ENCODE measurements at places on chromosomes 7 and 10. TPM values are rescaled to one million over a fixed set of nuclear protein-coding genes. Genes with fewer than 3 reads are reported as not detected.

GRCh38 chr7:12315049-12315448 lies 88.6 kb downstream of the VWDE start:
- no peak for DNase-seq
- no peaks in the 10 kb centered on the region for H3K4me1 ChIP-seq
- no peak overlapping the region for H3K27ac ChIP-seq
- no peaks in the 10 kb centered on the region for H3K36me3 ChIP-seq
- H3K27me3 ChIP-seq: no peaks in the 10 kb centered on the region

Gene ADAM12
- total RNA-seq: 0.19 TPM

DNA sequence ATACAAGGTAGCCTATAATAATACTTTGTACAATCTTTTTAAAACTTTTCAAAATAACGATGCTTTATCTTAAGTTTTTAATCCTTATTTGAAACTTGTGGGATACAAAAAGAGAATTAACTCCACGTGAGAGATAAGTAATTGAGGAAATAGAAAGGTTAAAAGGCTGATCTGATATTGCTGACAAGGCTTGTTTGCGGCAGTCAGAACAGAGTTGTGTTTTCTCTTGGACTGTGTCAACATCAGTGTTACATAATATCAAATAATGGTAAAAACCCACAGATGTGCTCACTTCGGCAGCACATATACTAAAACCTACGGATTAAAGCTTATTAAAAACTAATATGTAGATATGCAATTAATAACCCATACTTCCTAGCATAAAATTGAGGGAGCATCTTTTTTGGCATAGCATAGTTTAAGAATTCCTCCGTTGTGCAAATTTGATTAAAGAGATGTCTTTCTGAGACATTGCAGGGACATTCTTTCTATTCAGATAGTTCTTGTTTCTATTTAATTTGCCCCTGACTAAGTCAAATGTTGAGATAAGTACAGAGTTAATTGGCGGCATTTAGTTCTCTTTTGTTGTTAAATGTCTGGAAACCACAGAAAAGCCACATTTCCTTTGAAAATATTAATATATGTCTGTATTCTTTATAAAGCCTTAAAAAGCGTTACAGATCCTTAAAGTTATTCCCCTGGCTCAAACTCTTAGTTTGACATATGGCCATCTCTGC lies 63.3 kb downstream of the FAM185A start:
- no peaks in the 10 kb centered on the region for H3K27me3 ChIP-seq
- H3K4me3 ChIP-seq: no peak overlapping the region
- DNase-seq: no peak
- H3K4me1 ChIP-seq: no peaks in the 10 kb centered on the region

DNA sequence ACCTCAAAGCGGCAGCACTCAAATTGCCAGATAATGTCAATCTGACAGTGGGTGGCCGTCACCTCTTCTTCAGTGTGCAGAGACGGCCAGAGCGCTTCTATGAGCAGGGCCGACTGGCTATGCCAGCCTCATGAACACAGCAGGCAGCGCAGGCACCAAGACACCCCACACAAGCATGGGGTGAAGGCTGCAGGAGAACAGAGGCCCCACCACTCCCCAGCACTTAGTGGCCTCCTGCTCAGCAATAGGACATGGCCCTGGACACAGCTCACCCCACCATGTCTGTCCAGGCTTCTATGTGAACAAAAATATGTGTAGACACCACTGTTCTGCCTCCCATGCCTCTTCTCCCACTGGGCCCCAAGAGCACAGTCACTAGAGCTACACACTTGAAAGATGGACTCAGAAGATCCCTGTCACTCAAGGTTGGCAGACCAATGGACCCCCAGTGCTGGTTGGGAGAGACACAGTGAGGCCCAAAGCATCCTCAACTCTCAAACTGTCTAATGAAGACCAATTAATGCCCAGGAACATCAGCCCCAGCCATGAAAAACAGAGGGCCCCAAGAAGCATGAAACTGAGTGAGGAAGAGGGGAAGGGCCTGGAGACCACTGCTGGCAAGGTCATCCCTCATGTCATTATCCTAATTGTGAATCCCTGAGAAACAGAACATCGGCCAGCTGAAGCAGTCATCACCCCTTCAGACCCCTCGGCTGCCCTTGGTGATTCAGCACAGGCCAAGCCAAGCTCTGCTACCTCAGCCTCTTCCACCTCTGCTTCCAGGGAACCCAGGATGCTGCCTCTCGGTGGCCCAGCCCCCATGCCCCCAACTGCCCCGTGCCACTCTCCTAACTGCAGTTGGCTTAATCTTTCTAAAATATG lies 77.7 kb downstream of the GRID1 start:
- DNase-seq: peak; percentile 31
- no peaks in the 10 kb centered on the region for H3K36me3 ChIP-seq
- no peak overlapping the region for H3K4me3 ChIP-seq

DNA sequence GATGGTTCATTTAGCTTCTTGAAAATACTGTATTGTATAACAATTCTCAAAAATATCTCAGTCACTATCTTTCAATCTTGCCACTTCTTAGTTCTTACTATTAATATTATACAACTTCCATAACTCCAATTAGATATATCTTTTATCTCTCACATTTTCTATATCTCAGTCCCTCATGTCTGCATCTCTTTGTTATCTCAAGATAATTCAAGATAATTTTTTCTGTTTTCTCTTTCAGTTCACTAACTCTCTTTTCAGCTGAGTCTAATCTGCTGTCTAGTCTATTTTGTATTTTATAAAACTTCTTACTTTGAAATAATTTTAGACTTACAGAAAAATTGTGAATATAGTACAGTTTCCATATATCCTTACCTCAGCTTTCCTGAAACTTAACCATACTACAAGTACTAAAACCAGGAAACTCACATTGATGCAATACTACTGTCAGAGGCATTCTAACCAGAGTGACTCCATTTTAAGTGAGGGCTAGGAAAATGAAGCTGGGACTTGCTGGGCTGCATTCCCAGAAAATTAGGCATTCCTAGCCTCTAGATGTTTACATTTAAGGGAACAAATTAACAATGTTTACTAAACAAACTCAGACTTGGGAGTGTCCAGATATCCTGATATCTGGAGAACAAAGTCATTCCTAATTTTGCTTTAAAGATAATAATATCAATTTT lies 38.4 kb downstream of the DNAJC1 start:
- DNase-seq: no peak
- no peaks in the 10 kb centered on the region for H3K36me3 ChIP-seq
- no peaks in the 10 kb centered on the region for H3K4me1 ChIP-seq
- H3K27me3 ChIP-seq: no peaks in the 10 kb centered on the region

GRCh38 chr7:85567983-85568382 lies 381.1 kb upstream of the SEMA3D start:
- no peak overlapping the region for H3K4me3 ChIP-seq
- H3K36me3 ChIP-seq: no peaks in the 10 kb centered on the region
- H3K27ac ChIP-seq: no peak overlapping the region
- no peak for DNase-seq
- H3K27me3 ChIP-seq: no peaks in the 10 kb centered on the region
- no peaks in the 10 kb centered on the region for H3K4me1 ChIP-seq

Gene PAX4
- not detected for total RNA-seq

DNA sequence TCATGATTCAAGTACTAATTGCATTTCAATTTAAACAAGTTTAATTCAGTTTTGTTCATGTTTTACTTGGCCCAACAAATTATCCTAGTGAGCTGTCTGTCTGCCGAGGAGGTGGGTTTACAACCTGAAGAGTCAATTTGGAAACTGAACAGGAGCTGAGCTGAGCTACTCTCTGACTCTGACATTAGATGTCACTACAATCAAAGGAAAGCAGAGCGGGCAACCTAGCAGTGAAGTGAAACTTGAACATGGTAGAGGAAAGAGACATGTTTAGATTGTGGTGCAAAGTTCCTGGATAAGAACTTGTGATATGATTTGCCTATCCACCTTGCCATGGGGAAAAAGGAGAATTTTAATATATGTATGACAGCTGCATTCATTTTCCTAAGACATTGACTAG lies 9.6 kb upstream of the AGR3 start:
- H3K4me3 ChIP-seq: no peak overlapping the region
- no peaks in the 10 kb centered on the region for H3K36me3 ChIP-seq
- H3K27ac ChIP-seq: no peak overlapping the region
- DNase-seq: no peak

- no peak overlapping the region for H3K27ac ChIP-seq
- H3K27me3 ChIP-seq: no peaks in the 10 kb centered on the region
Observed at GRCh38 chr7:83546586-83546985, 102.4 kb downstream of the SEMA3E start.

DNA sequence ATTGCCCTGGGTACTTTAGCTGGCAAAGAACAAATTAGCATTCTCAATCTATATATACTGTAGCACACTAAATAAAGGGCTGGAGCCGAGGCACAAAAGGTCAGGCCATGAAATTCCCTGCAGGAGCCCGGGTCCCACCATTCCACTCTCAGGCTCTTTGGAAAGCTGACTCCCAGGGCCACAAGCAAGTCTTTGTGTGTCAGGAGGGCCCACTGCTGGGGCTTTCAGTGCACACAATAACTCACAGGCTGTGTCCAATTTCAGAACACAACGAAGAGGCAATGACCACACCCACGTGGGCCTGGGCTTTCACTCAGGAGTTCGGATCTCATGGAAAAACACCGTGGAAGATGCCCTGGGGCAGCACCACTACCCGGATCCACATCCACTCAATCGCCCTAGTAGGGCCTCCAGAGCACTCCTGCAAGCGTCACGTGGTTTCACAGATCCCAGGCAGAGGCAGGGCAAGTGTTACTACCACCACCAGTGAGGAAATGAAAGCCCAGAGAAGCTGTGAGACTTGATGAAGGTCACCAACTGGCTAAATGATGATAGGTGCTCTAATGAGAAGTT lies 60.3 kb downstream of the COBL start:
- no peak for DNase-seq
- no peak overlapping the region for H3K4me3 ChIP-seq
- H3K27ac ChIP-seq: peak overlapping the region; percentile 48
- H3K36me3 ChIP-seq: no peaks in the 10 kb centered on the region
- peaks cover 2% of the 10 kb centered on the region for H3K4me1 ChIP-seq

GRCh38 chr7:54825368-54825767 lies 66.4 kb upstream of the SEC61G start:
- H3K27me3 ChIP-seq: no peaks in the 10 kb centered on the region

DNA sequence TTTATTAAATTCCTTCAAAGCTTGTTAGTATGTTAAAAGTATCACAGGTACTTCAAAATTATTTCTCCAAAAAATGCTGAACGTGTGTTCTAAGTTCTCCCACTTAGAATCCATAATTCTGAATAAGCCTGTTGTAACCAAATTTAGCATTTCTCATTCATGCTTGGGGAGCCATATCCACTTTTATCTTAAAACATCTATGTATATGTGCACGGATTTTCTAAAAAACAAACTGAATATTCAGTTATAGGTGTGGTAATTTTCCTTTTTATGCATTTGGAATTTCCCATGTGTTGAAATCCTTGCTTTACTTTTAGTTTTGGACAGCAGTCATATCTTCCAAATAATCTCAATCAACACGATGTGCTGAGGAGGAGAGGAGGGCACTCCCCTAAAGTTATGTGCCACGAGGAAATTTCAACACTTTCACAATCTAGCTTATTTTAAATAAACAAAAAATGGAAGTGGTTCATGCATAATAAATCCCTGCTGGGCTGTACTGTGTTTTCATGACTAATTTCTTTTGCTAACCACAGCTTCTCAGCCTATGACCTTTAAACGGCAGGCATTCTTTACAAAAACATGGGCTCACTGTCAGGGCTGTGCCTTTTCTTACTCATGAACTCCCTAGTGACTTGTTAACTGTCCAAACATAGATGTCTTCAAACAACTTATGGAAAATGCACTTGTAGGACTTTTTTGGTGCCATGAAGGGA lies 380.3 kb upstream of the SEMA3C start:
- no peaks in the 10 kb centered on the region for H3K27me3 ChIP-seq
- peaks cover 22% of the 10 kb centered on the region for H3K4me1 ChIP-seq
- H3K36me3 ChIP-seq: no peaks in the 10 kb centered on the region
- DNase-seq: no peak
- H3K4me3 ChIP-seq: no peak overlapping the region
- H3K27ac ChIP-seq: peak overlapping the region; percentile 66

DNA sequence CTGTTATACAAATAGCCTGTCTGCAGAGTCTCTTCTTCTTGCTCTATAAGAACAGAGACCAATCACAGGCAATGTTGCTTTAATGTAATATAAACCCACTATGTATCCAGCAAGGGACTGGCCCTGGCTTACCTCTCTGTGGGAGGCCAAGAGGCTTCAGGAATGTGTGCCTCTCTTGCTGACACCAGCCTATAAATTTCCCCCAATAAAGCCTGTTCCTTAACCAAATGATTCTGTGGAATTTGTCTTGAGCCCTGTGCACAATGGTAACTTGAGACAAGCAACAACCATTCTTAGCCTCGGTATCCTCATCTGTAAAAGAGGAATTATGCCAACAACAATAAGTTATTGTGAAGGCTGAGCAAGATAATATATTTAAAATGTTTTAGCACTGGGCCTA lies 563.7 kb downstream of the GRM8 start:
- H3K27ac ChIP-seq: no peak overlapping the region
- H3K4me1 ChIP-seq: no peaks in the 10 kb centered on the region
- DNase-seq: no peak
- no peaks in the 10 kb centered on the region for H3K27me3 ChIP-seq
